ENCODE measurements at places on chromosomes 11 and 22. TPM values are rescaled to one million over a fixed set of nuclear protein-coding genes. Genes with fewer than 3 reads are reported as not detected.

Gene LDHAL6A
- not detected for total RNA-seq

Gene MS4A4E
- total RNA-seq, result not detected

Gene MCAT
- total RNA-seq, result 41.8 TPM

Gene RASSF10
- 36.0 TPM for total RNA-seq

Gene ALKBH3
- total RNA-seq, result 43.1 TPM

DNA sequence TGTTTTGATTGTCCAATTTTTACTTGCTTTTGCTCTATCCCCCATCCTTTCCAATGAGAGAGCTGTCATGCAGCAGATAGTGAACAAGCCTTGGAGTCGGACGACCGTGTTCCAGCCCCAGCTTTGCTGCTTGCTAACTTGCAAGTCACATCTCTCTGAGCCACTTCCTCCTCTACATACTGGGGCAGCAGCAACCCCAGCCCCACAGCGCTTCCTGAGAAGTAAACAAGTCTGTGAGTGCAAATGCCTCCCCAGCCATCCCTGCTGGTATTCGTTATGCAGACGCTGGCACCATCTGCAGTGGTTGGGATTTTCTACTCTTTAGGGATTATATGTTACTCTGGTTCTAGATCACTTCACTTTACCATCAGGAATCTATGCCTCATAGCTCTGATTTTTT lies 35.0 kb downstream of the TPBGL start:
- no peak for DNase-seq

DNA sequence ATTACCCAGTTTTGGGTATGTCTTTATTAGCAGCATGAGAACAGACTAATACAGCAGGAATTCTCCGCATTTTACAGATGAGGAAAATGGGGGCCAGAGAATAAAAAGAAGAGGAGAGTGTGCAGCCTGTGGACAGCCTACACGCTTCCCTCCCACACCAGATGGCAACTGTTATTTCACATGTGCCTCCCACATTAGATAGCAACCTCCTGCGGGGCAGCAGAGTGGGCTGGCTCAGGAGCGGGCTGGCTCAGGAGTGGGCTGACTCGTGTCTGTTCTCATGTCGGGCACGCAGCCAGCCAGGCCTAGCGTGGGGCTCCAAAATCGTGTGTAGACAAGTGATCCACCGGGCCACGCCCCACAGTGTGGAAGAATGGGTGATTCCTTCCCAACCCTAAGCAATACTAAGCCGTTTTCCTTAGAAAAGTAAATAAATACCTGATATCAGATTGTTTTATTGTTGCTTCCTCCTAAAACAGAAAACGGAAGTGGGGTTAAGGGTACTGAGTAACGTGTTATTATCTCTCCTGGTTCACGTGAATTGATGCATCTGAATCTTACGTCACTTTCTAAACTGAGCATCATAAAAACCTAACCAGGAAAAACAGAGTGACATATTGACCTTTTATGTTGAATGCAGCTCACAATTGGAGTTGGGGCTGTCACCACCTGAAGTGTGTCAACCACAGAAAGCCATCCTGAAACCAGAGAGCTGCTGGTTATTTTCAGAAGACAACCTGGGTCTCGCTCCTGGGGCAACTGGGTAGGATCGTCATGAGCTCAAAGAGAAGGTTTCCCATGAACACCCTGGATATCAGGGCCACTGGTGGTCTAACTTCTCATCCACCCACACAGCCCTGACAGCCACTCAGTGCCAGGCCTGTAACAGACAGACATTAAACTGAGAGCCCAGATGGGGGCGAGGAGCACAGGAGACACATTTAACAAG lies 3.3 kb downstream of the TTLL1 start:
- no peak for DNase-seq

DNA sequence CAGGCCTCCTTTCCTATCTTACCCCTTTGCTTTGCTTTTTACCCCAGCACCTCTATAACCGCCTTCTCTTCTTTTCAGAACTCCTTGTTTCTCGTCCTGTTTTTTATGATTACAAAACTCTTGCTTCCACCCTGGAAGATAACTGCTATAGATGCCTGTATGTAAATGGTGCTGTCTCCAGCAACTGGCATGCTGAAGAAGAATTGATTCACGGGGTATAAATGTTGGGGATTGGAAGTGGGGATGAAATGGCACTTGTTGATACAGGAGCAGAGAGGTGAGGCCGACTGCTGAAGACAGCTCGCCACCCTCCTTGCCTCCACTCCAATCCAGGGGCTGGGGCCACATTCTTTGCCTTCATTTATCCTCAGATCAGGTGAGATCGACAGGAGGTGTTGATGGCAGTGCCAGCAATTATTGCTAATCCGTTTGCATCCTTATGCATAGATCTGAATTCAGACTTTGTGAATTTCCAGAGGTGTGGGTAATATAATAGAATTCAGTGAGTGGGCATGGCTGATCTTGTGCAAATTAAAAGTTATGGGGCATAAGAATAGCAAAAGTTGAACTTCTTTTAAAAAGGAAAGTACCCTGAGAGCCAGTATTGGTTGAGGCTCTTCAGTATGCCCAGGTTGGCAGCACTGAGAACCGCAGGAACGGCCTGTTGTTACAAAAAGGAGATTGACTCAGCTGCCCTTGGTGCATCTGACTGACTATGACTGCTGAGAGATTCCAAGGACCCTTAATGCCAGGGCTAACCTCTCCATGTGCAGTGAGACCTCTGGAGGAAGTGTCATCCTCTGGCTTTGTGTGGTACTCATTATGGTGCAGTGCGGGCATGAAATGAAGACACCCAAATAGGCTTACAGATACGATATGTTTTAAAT lies 5.3 kb downstream of the NEAT1 start:
- peak; percentile 69 for DNase-seq

GRCh38 chr11:37364246-37364839 lies 766.3 kb upstream of the RAG2 start:
- DNase-seq, result no peak

DNA sequence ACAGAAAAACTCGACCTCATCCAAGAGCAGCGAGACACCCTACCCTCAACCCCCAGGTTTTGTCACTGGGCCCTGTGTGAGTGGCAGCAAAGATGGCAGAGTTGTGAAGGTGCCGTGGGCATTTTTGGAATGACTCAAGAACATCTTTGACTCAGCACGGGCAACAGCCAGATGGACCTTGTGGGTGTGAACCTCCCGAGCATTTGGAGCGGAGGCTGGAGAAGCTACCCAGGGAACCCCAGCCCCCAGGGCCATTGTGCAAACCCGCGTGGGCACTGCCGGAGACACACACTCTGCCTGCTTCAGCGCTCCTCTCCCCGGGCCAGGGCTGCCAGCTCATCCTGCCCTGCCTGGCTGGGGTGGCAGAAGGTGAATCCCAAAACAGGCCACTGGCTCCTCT lies 66.1 kb downstream of the PANX1 start:
- no peak for DNase-seq

GRCh38 chr22:46574993-46575910 lies 37.8 kb upstream of the CELSR1 start:
- DNase-seq, result no peak

All from Caki2 (cell line).